ENCODE measurements at places on chromosomes 3 and 15.

- DNase-seq = peak; percentile 78
These were observed 61.0 kb downstream of the LIPC start for GRCh38 chr15:58492661-58493397.

- DNase-seq = no peak
These were observed 220 bp downstream of the TP63 start for GRCh38 chr3:189631409-189631808.

DNA sequence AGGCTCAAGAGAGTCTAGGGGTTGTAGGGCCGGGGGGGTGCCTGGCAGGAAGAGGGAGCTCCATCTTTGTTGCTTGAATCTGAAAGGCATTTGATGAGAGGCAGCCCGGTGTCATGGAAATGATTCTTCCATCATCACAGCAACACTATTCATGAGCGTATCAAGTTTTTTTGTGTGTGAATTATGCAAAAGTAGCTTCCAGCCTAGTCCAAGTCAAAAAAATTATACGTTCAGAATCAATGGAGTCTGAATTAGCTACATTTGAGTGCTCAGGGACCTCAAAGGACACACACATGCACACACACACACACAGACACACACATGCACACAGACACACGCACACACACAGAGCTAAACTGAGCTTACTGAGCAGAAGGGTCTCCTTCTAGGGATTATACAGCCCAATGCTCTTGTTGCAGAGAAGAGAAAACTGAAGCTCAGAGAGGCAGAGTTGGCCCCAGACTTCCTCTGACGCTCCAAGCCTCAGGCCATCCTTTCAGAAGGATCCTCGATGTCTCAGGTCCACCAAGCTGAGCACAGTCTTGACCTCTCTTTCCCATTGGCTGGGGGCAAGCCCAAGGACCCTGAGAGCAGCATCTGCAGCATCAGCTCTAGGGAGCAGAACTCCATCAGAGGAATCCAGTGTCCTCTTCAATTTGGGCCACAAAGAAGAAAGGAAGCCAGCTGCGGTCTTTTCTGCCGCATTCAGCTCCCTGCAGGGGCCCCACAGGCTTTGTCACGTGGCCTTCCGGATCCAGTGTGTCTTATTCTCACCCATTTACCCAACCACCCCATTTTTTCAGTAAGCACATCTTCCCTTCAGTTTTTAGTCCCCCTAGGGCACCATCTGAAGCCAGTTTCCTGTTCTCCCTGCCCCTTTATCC, 228.0 kb downstream of the UACA start:
- DNase-seq = no peak

GRCh38 chr3:106126067-106126845, 257.4 kb upstream of the CBLB start:
- DNase-seq = no peak

DNA sequence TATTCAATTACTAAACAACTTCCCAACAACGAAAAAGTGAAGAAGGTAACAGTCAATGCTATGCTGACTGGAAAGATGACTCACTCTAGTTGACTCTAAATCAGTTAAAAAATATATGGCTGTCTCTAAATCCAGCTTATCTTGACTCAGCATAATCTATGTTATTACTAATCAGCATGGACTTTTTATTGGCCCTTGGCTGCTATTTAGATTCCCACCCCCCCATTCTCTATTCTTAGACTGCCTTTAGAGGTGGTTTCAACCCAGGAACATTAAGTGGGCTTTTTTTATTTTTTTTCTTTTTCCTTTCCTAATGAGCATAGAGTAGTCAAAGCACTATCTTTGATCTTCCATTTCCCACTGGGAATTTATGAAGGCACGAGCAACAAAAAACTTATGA, 1.9 kb downstream of the PCOLCE2 start:
- no peak for DNase-seq
